ENCODE measurements at places on chromosomes 3 and 15.

DNA sequence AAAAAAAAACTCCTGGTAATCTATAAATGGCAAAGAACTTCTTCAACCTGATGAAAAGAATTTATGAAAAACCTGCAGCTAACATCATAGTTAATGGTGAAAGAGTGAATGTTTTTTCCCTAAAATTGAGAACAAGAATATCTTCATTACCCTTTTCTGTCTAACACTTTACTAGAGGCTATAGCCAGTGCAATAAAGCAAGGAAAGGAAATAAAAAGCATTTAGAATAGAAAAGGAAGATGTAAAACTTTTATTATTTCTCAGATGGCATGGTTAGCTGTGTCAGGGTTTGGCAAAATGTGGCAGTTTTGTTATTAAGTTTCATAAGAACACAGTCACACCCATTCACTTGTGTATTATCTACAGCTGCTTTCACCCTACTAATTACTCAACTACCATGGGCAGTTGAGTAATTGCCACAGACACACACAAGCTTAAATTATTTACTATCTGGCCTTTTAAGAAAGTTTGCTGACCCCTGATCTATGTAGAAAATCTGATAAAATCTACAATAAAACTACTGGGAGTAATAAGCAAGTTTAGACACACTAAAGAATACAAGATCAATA lies 465.1 kb downstream of the MAGI1 start:
- DNase-seq = no peak

DNA sequence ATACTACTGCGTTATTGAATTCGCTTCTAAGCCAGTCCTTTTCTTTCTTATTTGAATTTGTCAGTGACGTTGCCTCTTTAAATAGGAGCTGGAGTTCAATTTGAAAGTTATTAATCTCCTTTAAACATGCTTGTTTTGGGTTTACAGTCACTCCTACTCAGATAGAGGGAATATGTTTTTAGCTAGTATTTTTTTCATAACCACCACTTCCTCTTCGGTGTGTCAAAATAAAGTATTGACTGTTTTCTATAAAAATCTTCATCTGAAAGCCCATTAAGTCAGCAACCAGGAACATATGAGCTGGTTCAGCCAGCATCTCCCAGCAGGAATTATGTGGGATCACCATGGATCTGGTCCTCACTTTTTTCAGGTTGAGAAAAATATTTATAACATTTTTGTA lies 772.9 kb downstream of the DIPK2A start:
- no peak for DNase-seq

- DNase-seq = no peak
Observed at GRCh38 chr15:43749690-43750345, 3.6 kb downstream of the PDIA3 start.

DNA sequence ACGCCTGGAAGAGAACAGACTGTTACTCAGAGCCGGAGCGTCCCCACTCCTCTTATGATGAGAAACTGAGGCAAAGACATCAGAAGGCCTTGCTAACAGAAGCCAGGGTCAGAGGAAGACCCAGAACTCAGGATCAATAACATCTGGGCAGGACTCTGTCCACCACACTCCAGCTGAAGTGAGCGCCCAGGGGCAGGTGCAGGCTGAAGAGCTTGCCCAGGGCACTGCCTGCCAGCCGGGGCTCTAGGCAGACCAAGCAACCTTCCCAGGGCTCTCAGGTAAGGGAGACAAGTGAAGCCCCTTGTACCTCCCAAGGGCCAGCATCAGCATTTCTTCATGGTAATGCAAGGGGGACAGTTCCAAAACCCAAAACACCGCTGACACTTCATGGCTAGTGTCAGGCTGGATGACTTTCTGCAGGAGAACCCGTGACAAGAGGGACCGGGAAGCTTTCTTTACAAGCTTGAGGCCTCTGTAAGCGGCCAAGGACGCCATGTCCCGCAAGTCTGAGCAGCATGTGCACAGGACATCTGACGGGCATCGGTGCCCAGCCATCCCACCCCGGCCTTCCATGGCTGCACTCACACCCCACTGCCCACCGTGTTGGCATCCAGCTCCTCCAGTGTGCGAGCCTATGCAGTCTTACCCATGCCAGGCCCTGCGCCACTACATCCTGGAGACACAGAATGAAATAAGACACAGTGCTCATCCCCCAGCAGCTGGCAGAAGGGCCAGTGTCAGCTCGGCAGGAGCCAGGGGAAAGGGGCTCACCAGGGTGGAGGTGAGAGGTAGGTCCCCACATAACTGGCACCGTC lies 14.1 kb downstream of the XXYLT1 start:
- DNase-seq = peak; percentile 33

GRCh38 chr3:133038089-133038730 lies at the start of gene TMEM108:
Gene TMEM108 (plus strand): TSS chr3:133038391.
- peak; percentile 91 for DNase-seq

DNA sequence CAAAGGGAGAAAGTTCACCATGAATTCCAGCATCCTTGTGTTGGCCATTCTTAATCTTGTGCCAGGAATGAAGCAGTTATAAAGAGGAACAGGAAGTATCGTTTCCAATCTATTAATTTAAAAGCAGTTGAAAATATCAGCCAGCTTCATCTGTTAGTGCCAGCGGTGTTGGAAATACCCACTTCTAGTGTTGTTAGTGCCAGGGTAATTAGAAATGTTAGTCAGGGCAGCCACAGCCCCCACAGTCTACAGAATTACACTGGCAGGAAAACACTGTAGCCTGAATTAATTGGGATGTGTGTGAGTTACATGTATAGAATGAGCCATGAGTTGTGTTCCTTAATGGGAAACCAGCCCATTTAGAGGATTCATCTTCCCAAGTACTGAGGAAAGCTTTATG lies 127.8 kb downstream of the GHSR start:
- no peak for DNase-seq

GRCh38 chr3:188269040-188269439 lies 115.1 kb downstream of the LPP start:
- no peak for DNase-seq

DNA sequence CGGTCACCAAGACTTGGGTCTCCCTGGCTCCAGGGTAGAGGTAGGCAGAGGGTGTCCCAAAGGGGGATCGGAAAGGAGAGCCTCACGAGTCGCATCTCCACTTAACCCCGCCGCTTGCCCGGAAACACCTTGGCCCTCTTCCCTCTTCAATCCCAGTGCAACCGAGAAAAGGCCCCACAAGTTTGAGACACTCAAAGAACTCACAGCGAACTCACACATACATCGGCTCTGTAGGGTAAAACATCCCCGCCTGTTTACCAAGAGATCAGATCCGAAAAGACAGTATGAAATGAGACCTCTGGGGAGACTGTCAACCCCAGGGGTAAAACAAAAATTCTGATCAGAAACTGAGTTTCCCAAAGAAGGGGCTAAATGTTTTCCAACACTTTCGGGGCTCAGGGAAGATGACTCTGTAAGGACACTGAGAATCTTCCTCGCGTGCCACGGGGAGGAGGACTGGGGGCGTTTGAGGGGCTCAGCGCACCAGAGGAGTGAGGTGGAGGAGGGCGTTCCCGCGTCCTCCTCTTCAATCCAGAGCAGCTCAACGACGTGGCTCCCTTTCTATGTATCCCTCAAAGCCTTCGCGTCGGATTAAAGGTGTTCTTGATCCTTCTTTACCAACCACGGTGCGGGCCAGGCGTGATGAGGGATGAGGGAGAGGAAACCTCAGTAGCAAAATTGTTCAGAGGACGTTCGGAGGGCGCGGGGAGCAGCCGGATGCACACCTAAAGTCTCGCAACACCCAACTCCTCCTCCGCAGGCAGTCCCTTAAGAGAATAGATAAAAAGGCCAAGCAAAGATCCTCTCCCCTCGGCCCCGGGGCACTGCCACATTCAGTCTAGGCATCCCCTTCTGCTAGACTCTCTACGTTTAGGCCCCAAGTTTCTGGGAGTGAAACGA lies 3.7 kb downstream of the WNT5A start:
- no peak for DNase-seq

GRCh38 chr15:38049891-38050290 lies 115.5 kb downstream of the TMCO5A start:
- no peak for DNase-seq

GRCh38 chr3:70486414-70487017 lies 174.1 kb upstream of the MDFIC2 start:
- no peak for DNase-seq

GRCh38 chr3:74613521-74614106 lies 845 bp downstream of the CNTN3 start:
- DNase-seq = no peak

- DNase-seq = no peak
Observed at GRCh38 chr3:189685860-189686259, 54.7 kb downstream of the TP63 start.

DNA sequence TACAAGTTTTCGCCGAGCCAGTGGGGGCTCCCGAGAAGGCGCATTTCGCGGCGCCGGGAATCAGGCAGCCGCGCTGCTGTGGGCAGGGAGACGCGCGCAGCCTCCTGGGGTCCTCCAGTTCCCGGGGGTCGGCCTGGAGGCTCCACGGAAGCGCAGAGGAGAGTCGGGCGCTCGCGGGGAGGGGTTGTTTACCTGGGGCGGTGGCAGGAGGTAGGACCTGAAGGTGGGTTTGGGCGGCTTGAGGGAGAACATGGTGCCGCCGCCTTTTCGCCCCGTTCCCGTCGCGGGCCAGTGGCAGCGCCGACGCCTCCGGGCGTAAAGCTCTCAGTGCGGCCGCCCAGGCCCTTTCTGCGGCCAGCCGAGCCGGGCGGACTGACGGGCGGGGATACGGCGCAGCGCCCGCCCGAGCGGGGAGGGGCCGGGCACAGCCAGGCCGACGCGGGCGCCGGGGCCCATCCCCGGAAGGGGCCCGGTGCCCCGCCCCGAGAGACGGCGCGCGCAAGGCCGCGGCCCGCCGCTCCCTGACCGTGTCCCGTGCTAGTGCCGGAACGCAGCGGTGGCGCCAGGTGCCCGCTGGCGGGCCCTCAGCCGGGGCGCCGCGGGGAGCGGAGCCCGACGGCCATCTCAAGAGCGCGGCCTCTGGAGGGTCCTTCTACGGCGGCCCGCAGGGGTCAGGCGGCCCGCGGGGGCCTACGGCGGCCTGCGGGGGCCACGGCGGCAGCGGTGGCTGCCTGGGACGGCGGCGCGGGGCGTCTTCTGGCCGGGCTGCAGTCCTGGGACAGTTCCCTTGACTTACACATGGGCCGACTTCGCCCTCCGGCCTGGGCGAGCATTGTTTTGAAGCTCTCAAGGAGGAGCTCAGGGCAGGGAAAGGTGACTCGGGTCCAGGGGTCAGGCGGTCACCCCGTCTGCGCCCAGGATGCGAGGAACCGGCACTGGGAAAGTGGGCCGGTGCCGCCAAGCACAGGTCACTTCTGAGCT lies at the start of gene MTMR10:
Gene MTMR10, minus strand, starts transcription at position 374 of the 981 bp plus-strand sequence. Its CDS starts 122 bp downstream, at position 252.
- DNase-seq = peak; percentile 51

DNA sequence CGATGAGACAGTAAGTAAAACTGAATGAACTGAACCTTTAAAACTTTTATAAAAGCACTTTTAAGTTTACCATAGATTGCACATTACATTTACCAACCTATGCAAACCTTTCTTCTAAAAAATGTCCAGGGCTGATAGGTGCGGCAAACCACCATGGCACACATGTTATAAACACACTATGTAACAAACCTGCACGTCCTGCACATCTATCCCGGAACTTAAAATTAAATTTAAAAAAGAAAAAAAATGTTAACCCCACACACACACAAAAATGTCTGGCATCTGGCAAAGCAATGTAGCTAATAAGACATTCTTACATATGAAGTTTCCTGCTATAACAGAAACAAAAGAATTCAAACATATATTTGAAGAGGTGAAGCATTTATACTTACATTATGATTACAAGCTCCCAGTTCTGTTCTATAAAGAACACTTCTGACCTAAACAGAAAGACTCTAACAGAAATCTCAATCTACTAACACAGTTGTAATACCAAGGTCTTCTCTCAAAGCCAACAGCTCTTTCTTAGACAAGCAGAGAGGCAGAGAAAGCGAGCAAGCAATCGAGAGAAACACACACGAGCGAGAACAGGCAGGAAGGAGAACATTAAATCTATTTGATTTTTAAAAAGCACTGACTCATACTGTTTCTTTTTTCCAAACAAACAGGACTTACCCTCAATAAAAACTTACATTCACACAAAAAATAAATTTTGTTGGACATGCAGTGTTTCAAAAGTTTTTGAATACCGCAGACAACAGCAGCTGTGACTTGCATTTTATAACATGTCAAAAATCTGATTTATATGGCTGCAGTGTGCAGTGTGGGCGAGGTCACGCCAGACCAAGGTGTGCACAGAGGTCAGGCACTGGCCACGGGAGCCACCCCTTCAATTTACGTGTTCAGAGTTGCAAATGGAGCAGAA lies at the start of gene NRG4:
Gene NRG4, minus strand, starts transcription at position 798 of the 925 bp plus-strand sequence. CDS start 1,194 bp downstream, outside the sequence.
- DNase-seq = no peak

DNA sequence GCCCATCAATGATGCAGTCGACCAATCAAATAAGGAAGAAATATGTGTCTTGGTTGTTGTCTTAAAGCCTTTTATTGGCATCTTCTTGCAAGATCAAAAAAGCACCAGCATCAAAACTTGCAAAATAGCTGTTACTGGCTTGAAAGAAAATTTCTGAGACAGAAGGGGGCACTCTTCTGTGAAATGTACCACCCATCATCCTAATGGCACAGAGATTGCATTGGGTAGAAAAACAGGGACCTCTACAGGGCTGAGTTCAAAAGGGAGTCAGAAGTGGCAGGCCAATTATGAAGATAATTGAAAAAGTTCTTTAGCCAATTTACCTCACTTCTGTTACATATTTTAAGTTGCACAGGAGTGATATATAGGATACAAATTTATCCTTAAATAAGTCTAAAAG lies 122.3 kb upstream of the GPR149 start:
- no peak for DNase-seq

- DNase-seq = peak; percentile 55
Observed at GRCh38 chr15:98311566-98312188, 336.7 kb upstream of the IGF1R start.

DNA sequence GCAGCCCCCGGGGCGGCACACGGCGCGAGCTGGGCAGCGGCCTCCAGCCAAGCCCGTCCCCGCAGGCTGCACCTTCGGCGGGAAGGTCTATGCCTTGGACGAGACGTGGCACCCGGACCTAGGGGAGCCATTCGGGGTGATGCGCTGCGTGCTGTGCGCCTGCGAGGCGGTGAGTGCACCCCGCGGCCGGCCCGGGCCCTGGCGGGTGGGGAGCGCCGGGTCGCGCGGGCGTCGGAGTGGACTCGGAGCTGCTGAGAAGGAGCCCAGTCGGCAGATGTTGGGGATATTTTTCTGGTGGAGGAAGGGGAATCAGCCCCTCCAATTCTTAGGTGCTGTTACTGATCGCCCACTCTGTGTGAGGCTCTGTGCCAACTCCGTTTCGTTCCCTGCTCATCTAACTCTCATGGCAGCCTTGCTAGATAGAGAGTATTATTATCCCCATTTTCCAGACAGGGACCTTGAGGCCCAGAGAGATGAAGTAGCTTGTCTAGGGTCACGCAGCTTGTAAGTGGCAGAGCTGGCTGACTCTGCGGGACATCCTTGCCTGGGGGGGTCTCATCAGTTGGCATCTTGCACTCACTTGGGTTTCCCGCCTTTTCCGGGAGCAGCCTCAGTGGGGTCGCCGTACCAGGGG lies 890 bp downstream of the CHRD start:
- DNase-seq = no peak
